ENCODE measurements at places on chromosomes 5 and 9. TPM values are rescaled to one million over a fixed set of nuclear protein-coding genes. Genes with fewer than 3 reads are reported as not detected.
A peak's percentile ranks its signal among the peaks of the same experiment; 100 is the strongest.

Gene NRG2
- total RNA-seq: not detected

DNA sequence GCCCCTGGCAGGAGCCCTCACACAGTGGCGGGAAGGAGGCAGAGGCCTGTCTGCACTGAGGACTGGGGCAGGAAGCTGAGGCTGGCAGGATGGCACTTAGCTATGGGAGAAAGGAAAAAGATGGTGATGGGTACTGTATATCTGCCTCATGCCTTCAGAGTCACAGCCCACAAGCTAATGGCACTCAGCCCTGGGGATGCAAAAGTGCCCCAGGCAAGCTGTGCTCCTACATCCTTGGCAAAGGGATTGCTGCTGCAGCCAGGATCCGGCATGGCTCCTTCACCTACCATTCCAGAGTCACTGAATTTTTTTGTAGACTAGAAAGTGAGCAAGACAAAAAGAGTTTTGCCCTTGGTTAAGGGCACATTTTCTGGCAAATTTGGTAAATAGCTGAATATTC, 8.7 kb downstream of the ACSL6 start:
- no peak for DNase-seq
- peaks cover 46% of the 10 kb centered on the region for H3K4me1 ChIP-seq
- H3K27me3 ChIP-seq: peaks cover 5% of the 10 kb centered on the region
- H3K36me3 ChIP-seq: peaks cover 4% of the 10 kb centered on the region

GRCh38 chr9:105647595-105648349, 14.5 kb upstream of the TAL2 start:
- no peak overlapping the region for H3K27ac ChIP-seq
- no peaks in the 10 kb centered on the region for H3K36me3 ChIP-seq
- H3K27me3 ChIP-seq: peaks cover 2% of the 10 kb centered on the region
- no peak overlapping the region for H3K4me3 ChIP-seq

GRCh38 chr5:112876362-112876761, 15.3 kb downstream of the SRP19 start:
- peaks cover 43% of the 10 kb centered on the region for H3K36me3 ChIP-seq
- no peak for DNase-seq
- no peak overlapping the region for H3K4me3 ChIP-seq

- H3K27ac ChIP-seq: no peak overlapping the region
- H3K27me3 ChIP-seq: peaks cover 10% of the 10 kb centered on the region
- H3K36me3 ChIP-seq: no peaks in the 10 kb centered on the region
- H3K4me1 ChIP-seq: no peaks in the 10 kb centered on the region
- no peak for DNase-seq
- no peak overlapping the region for H3K4me3 ChIP-seq
Observed at GRCh38 chr5:139817362-139817761, 21.8 kb downstream of the PSD2 start.

GRCh38 chr5:110580625-110581024, 145.8 kb downstream of the TMEM232 start:
- H3K4me3 ChIP-seq: no peak overlapping the region
- peaks cover 4% of the 10 kb centered on the region for H3K27me3 ChIP-seq
- no peaks in the 10 kb centered on the region for H3K4me1 ChIP-seq

- H3K27ac ChIP-seq: peak overlapping the region; percentile 23
- peaks cover 7% of the 10 kb centered on the region for H3K36me3 ChIP-seq
- no peak for DNase-seq
Observed at GRCh38 chr9:14314424-14314928, 535 bp upstream of the NFIB start.

DNA sequence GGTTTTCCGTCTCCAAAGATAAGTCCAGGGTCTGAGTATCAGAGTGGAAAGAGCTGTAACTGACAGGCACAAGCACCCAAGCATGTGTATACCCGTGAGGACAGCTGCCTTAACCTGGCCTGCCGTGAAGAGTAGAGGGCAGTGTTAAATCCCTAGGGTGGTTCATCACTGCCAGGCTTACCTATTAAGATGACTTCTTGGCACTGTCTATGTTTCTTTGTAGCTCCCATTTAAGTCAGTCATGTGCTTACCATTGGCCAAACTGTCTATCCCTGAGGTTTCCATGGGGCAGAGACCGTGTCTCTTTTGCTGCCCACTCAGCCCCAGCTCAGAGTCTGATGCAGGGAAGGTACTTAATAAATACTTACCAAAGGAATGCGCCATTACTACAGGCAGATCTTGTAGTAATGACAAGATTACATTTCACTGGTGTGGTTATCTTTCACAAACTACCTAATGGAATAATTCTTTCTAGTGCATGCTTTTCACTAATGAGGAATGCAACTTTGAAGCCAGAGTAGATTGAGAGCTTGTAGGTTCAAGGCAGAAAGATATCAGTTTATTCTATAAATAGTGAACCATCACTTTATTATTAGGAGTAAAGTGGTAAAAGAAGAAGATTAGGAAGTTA, 64.2 kb downstream of the SNX24 start:
- peaks cover 3% of the 10 kb centered on the region for H3K27me3 ChIP-seq
- no peak overlapping the region for H3K27ac ChIP-seq
- H3K4me1 ChIP-seq: no peaks in the 10 kb centered on the region
- no peak overlapping the region for H3K4me3 ChIP-seq
- no peaks in the 10 kb centered on the region for H3K36me3 ChIP-seq

- no peak overlapping the region for H3K27ac ChIP-seq
- no peak for DNase-seq
- H3K27me3 ChIP-seq: no peaks in the 10 kb centered on the region
- H3K4me3 ChIP-seq: no peak overlapping the region
- no peaks in the 10 kb centered on the region for H3K4me1 ChIP-seq
Observed at GRCh38 chr9:78775696-78776295, 478.9 kb downstream of the PSAT1 start.

GRCh38 chr9:14466429-14466818, 152.5 kb upstream of the NFIB start:
- H3K4me3 ChIP-seq: no peak overlapping the region
- H3K4me1 ChIP-seq: no peaks in the 10 kb centered on the region
- H3K27ac ChIP-seq: no peak overlapping the region
- H3K27me3 ChIP-seq: no peaks in the 10 kb centered on the region

Gene ALDOB
- not detected for total RNA-seq

GRCh38 chr5:109485030-109485429, 75.3 kb upstream of the PJA2 start:
- no peaks in the 10 kb centered on the region for H3K4me1 ChIP-seq
- no peaks in the 10 kb centered on the region for H3K36me3 ChIP-seq
- DNase-seq: no peak
- no peak overlapping the region for H3K27ac ChIP-seq

DNA sequence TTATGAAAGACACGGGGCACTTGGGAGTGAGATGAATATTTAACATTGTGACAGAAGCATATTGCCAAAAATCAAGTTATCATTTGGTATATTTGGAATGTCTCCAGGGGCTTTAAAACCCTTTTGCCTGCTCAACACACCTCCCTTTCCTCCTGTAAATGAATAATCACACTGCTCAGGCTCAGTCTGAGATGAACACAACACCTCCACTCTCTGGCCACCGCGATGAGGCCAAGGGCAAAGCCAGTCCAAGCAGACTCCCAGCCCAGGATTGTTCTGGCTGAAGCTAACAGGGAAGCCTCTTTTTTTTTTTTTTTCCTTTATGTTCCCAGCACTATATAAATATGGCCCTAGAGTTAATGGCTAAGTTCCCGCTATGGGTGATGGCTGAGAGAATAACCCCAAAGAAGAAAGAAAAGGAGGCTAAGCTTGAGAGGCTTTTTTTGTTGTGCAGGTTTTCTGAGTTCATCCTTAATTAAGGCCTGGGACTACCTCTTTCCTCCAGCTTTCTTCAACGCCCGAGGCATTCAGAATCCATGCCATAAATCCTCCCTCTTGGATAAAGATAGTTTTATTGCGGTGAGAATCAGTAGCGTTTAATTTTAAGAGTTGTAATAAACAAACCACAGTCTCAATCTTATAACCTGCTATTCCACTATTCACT, 10.5 kb upstream of the ERAP1 start:
- H3K27me3 ChIP-seq: peaks cover 2% of the 10 kb centered on the region
- H3K27ac ChIP-seq: peak overlapping the region; percentile 68
- H3K4me3 ChIP-seq: no peak overlapping the region
- no peak for DNase-seq
- H3K4me1 ChIP-seq: peaks cover 49% of the 10 kb centered on the region

DNA sequence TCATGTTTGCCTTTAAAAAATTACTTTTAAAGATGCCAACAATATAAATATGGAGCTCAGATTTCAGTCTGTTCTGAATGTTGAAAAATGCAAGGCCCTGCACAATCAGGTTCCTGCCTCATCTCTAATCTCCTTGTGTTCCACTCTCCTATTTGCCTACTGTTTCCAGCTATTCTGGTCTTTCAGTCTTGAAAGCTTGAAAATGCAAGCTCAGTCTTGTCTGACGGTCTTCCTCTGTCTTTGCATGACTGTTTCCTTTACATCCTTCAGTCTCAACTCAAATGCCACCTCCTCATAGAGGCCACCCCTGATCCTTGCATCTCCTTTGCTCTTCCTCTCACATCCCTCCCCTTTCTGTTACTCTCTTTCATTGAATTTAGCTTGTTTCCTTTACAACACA, 354.9 kb downstream of the KIF4B start:
- no peaks in the 10 kb centered on the region for H3K27me3 ChIP-seq
- H3K36me3 ChIP-seq: no peaks in the 10 kb centered on the region
- no peaks in the 10 kb centered on the region for H3K4me1 ChIP-seq
- H3K4me3 ChIP-seq: no peak overlapping the region

DNA sequence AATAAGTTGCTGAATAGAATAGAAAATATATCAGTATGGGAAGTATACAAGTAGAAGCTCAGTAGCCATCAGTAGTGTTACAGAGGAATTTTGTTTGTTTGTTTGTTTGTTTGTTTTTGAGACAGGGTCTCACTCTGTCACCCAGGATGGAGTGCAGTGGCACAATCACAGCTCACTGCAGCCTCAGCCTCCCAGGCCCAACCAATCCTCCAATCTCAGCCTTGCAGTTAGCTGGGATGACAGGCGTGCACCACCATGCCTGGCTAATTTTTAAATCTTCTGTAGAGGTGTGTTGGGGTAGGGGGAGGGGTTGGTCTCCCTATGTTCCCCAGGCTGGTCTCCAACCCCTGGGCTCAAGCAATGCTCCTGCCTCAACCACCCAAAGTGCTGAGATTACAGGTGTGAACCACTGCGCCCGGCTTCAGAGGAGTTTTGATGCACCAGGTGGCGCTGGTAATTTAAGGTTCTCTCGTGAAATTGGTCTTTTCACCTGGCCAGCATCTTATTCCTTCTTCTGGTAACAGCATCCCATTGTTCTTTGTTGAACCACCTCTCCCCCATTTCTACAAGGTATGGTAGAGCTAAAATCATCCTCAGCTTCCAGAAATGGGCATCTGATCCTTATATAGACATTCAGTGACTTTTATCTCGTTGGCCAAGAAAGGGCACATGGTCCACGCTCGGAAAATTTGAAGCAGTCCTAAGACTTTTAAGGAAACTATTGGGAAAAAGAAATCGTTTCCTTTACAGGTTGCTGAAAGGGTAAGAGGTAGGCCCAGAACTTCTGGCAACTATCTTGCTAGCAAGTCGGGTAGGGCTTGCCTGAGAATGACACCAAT, 157.1 kb downstream of the ARRDC3 start:
- H3K36me3 ChIP-seq: peaks cover 13% of the 10 kb centered on the region
- H3K27ac ChIP-seq: no peak overlapping the region
- peaks cover 6% of the 10 kb centered on the region for H3K4me1 ChIP-seq
- no peak overlapping the region for H3K4me3 ChIP-seq

Gene ZNF462
- 0.16 TPM for total RNA-seq

Gene IGFBPL1
- total RNA-seq: not detected

DNA sequence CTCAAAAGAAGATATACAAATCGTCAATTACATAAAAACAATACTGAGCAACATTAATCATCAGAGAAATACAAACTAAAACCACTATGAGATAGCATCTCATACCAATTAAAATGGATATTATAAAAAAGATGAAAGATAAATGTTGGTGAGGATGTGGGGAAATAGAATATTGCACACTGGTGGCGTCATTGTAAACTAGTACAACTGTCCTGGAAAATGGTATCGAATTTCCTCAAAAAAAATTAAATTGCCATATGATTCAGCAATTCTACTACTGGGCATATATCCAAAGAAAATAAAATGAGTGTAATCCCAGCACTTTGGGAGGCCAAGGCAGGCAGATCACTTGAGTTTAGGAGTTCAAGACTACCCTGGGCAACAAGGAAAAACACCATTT, 326.0 kb upstream of the FTMT start:
- no peaks in the 10 kb centered on the region for H3K36me3 ChIP-seq
- H3K27me3 ChIP-seq: no peaks in the 10 kb centered on the region
- H3K4me3 ChIP-seq: no peak overlapping the region
- no peak overlapping the region for H3K27ac ChIP-seq
- no peak for DNase-seq

- H3K4me3 ChIP-seq: no peak overlapping the region
- H3K36me3 ChIP-seq: peaks cover 20% of the 10 kb centered on the region
- H3K27ac ChIP-seq: no peak overlapping the region
- peaks cover 72% of the 10 kb centered on the region for H3K4me1 ChIP-seq
- H3K27me3 ChIP-seq: peaks cover 4% of the 10 kb centered on the region
Observed at GRCh38 chr5:10579536-10580521, 16.0 kb downstream of the ANKRD33B start.

DNA sequence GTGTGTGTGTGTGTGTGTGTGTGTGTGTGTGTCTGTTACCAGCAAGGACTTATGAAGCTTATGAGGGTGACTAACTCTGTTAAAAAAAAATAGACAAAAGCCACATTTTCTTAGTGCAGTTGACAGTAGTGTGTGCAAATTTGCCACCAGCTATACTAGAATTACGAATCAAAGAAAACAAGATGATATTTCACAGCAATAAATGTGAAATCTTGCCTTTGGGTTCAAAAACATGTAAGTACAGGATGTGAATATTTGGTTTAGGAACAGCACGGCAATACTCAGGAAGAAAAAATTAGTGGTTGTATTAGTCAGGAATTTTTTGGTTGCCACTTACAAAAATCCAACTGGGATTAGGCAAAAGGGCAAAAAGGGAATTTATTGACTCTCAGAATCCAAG, 117.4 kb downstream of the NPR3 start:
- H3K27ac ChIP-seq: no peak overlapping the region
- no peak overlapping the region for H3K4me3 ChIP-seq
- H3K36me3 ChIP-seq: no peaks in the 10 kb centered on the region
- H3K27me3 ChIP-seq: peaks cover 2% of the 10 kb centered on the region
- no peaks in the 10 kb centered on the region for H3K4me1 ChIP-seq

GRCh38 chr5:122715095-122715494, 59.8 kb upstream of the SNX2 start:
- no peaks in the 10 kb centered on the region for H3K36me3 ChIP-seq
- peaks cover 12% of the 10 kb centered on the region for H3K27me3 ChIP-seq
- H3K27ac ChIP-seq: no peak overlapping the region
- DNase-seq: no peak
- H3K4me1 ChIP-seq: no peaks in the 10 kb centered on the region

All from activated T-helper 1 cell treated with anti-CD3 and anti-CD28 coated beads, Interleukin-12 subunit alpha, Interleukin-12 subunit beta, Interleukin-2, Interleukin-4 antibody, amounts not matched to agents 30 ng/mL and 10 ng/mL and 1 ng/mL, durations not matched to agents 14 hours and 24 hours and 36 hours (primary cell).